CD4-positive, alpha-beta T cell (primary cell): ENCODE measurements at places on chromosomes 5 and 9. TPM values are rescaled to one million over a fixed set of nuclear protein-coding genes. Genes with fewer than 3 reads are reported as not detected.

DNA sequence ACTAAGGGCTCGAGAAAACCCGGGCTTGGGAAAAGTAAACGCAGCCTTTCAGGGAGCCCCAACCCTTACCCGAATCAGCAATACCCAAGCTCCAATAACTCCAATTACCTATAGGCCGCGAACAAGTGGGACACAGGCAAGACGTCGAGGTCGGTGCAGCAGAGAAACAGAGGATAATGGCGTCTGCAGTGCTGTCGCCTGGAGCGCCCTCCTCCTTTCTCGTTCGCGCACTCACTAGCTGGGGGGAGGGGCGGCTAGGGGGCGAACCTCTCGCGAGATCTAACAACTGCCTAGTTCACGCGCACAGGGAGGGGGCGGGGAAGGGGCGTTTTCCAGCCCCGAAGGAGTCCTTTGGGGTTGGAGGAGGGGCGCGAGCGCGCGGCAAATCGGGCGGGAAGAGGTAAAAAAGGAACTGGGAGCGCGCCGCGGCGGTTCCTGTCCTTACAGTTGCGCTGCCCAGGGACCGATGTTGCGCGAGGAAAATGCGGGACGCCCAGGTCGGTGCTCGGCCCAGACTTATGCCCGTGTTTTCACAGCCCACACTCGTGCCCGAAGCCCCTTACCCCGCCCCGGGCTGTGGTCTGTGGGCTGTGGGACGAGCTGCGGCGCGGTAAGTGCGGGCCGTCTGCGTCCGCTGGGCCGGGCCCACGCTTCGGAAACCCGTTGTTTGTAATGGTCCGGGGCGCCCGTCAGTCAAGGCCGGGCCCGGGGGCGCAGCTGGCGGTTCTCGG lies at the start of gene RMI1:
Gene RMI1 (plus strand): TSS at position 411 of the 731 bp plus-strand sequence. CDS start 20,182 bp downstream, outside the sequence.
- H3K27ac ChIP-seq, result peak within 1 kb of the TSS; percentile 100

SPINK5 gene
- total RNA-seq, result not detected

- peaks cover 49% of the 10 kb centered on the region for H3K4me1 ChIP-seq
- H3K27ac ChIP-seq, result peak overlapping the region; percentile 35
- no peak overlapping the region for H3K4me3 ChIP-seq
Observed at GRCh38 chr9:89375191-89375760, 57.0 kb downstream of the SECISBP2 start.

DNA sequence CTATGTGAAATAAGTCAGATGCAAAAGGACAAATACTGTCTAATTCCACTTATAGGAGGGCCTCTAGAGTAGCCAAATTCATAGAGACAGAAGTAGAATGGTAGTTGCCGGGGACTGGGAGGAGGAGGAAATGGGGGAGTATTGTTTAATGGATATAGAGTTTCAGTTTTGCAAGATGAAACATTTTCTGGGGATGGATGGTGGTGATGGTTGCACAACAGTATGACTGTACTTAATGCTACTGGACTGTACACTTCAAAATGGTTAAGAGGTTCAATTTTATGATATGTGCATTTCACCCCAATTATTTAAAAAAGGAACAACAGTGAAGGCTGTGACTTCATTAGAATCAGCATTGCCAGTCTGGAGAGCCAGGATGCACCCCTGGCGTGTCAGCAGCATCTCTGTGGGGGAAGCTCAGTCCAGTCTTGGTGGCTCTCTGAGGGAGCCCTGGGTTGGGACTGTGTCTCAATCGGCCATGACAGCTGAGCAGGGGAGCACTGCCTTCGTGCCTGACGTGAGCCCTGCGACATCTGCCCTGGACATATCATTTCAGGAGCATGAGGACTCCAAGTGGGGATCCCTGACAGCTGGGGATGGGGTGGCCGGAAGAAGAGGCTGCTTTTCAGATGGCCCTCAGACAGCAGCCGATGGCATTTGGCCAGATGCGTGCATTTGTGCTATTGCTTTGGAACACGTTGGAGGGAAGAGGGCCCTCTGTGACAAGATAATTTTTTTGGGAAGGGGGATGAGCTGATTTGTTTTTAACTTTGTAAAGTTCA lies 130.8 kb upstream of the STC2 start:
- no peak for DNase-seq
- no peaks in the 10 kb centered on the region for H3K27me3 ChIP-seq
- H3K4me1 ChIP-seq, result no peaks in the 10 kb centered on the region
- no peak overlapping the region for H3K4me3 ChIP-seq
- H3K27ac ChIP-seq, result no peak overlapping the region
- no peaks in the 10 kb centered on the region for H3K36me3 ChIP-seq

DNA sequence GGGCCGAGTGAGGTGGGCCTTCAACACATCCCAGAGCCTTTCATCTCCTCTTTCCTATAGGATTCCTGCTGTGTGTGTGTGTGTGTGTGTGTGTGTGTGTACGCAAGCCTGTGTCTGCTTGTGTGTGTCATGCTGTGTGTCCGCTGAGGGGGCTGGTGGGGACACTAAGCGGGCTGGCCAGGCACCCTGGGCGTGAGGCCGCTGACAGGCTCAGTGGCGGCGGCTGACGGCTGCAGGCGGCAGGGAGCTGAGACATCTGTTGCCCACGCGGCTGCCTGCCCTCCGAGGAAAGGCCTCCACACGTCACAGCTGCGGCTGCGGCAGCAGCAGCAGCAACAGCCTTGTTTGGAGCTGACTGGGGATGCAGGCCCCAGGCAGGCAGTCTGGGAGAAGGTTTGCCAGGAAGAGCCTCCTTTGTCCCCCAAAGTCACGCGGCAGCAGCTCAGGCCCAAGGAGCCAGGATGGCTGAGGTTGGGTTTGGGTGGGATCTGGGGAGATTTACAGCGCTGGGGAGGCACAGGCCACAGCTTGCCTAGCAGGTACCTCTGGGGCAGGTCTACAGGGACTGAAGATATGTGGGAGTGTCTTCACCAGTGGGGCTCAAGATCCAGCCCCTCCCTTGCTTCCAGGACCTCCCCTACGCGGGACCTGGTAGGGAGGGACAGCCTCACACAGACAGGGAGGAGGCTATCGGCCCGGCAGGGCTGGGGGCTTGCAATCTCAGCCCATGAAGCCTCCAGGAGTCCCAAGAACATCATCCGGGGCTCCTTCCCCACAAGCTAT lies 1.8 kb downstream of the PDLIM4 start:
- H3K27ac ChIP-seq, result no peak overlapping the region
- peaks cover 4% of the 10 kb centered on the region for H3K4me1 ChIP-seq
- H3K27me3 ChIP-seq, result peaks cover 19% of the 10 kb centered on the region

PCDHGA11 gene
- not detected for total RNA-seq

PCDHGB6 gene
- total RNA-seq, result 0.06 TPM

GRCh38 chr9:27632254-27632653 lies 59.0 kb upstream of the C9orf72 start:
- no peak overlapping the region for H3K27ac ChIP-seq
- no peaks in the 10 kb centered on the region for H3K4me1 ChIP-seq
- H3K4me3 ChIP-seq, result no peak overlapping the region
- H3K36me3 ChIP-seq, result no peaks in the 10 kb centered on the region
- DNase-seq, result no peak
- peaks cover 14% of the 10 kb centered on the region for H3K27me3 ChIP-seq

NPM1 gene
- 1,243 TPM for total RNA-seq

- no peaks in the 10 kb centered on the region for H3K4me1 ChIP-seq
- no peak overlapping the region for H3K27ac ChIP-seq
- peaks cover 6% of the 10 kb centered on the region for H3K27me3 ChIP-seq
- no peaks in the 10 kb centered on the region for H3K36me3 ChIP-seq
- no peak for DNase-seq
- H3K4me3 ChIP-seq, result no peak overlapping the region
Observed at GRCh38 chr5:149702607-149702933, 27.5 kb upstream of the PPARGC1B start.

- H3K36me3 ChIP-seq, result peaks cover 21% of the 10 kb centered on the region
- peak within 1 kb of the TSS; percentile 99 for H3K4me3 ChIP-seq
- no peaks in the 10 kb centered on the region for H3K27me3 ChIP-seq
- H3K4me1 ChIP-seq, result peaks cover 85% of the 10 kb centered on the region
Observed at GRCh38 chr9:114387680-114388356, at the start of gene AKNA. TSS of gene AKNA (minus strand) at chr9:114387982. CDS start at chr9:114381333, 6,649 bp downstream.
